ENCODE measurements at places on chromosomes 3 and 15.

DNA sequence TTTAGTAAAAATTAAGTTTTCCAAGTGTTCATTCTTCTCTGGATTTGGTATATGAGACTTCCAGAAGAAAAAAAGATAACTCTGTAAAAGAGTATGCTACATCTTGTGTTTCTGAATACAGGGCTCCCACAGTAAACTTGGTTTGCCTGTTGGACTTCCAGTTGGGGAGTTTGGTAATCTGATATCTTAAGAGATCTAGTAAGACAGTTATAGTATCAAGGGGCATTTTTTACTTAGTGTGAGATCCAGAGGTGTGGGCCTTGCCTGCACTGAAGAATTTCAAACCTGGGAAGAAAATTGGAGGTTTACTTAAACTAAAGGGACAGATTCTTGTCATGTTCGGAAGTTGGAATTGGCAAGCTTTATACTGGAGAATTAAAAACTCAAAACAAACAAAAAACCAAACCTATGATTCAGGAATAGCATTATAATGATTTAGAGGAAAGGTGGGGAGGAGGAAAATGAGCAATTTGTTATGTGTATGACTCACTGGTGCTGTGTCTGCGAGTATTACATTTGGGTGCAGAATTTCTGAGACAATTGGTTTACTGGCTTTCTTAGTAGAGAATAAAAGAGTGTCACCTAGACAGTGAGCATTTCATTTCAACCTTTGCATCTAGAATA, 58.9 kb upstream of the ULK4 start:
- DNase-seq: peak; percentile 88

- DNase-seq: no peak
Observed at GRCh38 chr3:30733209-30733608, 126.8 kb downstream of the TGFBR2 start.

- DNase-seq: no peak
Observed at GRCh38 chr3:126480206-126480605, 4.5 kb upstream of the ZXDC start.

DNA sequence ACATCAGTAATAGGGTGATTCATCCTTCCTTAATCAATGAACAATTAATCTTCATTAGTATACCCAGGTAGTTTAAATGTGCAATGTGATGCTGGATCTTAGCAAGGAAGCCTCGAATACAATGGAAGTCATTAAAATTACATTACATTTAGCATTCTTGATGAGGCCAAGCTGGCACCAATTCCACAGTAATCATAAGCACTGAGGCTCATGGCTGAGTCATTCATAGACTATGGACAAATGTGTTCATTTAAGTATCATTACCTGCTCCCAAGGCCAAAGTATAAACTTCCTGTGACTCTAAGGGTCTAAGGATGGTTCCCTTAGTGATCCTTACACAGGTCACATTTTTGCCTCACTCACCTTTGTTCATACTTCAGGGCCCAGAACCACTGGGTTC, 266.4 kb upstream of the CDIN1 start:
- peak; percentile 89 for DNase-seq

DNA sequence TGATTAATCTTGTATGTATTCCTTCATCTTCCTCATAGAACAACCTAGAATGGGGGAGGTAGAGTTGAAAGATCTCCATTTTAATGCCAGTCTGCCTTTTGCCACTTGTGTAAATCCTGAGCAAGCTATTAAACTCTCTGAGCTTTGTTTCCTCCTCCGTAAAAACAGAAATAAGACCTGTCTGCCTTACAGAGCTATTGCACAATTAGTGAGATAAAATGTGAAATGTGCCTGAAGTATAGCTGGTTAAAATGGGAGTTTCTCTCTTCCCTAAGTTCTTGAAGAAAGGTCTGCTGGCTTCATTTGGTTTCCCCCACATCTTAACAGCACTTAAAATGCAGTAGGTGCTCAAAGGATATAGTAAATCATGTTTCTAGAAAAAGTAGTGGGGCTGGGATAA, 19.0 kb downstream of the ALDH1A2 start:
- DNase-seq: no peak

- DNase-seq: no peak
Observed at GRCh38 chr3:181609030-181609767, 102.5 kb upstream of the SOX2 start.

GRCh38 chr3:30795176-30795575, 99.3 kb downstream of the GADL1 start:
- no peak for DNase-seq

- DNase-seq: peak; percentile 48
Observed at GRCh38 chr15:25416693-25417092, 22.1 kb downstream of the UBE3A start.

DNA sequence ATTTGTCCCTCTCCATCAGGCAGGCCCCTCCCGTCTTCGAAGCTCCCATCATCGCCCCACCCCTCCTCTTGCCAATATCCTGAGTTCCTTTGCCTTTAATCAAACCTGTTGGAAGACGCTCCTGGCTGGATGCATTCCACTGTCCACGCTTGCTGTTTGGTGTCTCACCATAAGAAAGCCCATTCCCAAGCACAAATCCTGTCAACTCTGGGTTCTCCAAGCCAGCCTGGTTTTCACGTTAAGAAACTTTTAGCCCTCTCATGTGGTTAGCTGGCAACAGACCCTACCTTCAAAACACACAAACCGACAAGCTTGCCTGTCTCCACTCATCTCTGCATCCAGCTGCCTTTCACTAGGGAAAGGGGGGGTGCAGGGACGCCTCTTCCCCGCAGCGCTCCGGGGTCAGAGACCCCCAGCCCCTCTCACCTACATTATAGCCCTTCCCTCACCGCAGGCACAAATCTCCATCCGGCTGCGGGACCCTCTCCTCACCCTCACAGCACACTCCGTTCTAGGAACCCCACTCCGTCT, 1.1 kb downstream of the GORASP1 start:
- peak; percentile 36 for DNase-seq

DNA sequence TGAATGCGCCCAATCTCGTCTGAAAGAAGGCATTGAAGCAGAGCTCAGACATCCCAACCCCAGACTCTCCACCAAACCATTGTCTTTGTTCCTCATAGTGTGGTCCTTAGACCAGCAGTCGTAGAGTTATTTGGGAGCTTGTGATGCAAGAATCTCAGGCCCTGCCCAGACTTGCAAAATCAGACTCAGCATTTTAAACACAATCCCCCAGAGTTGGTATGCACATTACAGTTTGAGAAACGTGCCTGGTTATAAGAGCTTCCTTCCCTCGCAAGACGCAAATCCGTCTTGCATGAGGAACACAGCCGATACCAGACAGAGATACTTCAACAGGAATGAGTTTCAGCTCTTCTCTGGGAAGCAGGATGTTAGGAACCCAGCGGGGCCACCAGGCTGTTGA, 38.9 kb upstream of the IREB2 start:
- DNase-seq: no peak

DNA sequence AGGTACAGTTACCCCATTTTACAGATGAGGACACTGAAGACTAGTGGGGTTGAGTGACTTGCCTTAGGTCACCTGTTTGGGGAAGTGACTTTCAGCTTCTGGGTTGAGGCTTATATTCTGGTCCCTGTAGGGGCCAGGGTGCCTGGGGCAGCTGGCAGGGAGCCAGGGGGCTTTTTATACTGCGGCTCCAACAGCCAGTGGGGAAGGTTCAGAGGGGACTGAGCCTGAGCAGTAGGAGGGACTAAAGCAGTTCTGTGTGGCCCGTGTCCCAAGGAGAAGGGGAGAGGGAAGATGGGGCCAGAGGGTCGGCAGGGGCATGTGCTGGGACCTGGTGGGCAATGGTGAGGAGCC, 37.7 kb downstream of the SLC6A6 start:
- no peak for DNase-seq

GRCh38 chr15:79376383-79376782, 55.8 kb upstream of the MINAR1 start:
- no peak for DNase-seq

DNA sequence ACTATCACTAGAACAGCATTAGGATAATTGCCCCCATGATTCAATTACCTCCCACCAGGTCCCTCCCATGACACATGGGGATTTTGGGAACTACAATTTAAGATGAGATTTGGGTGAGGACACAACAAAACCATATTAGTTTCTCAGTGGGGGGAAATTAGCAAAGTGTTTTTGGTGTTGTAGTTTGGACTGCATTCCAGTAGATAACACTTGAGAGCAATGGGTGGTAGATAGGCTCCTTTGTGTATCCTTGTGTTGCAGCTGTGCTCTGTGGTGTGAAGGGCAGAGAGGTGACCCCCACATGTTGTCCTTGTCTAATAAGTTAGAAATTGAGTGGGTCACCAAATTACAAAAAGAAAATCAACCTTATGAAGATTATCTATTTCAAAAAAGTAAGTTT, 223.8 kb downstream of the SATB1 start:
- DNase-seq: no peak

DNA sequence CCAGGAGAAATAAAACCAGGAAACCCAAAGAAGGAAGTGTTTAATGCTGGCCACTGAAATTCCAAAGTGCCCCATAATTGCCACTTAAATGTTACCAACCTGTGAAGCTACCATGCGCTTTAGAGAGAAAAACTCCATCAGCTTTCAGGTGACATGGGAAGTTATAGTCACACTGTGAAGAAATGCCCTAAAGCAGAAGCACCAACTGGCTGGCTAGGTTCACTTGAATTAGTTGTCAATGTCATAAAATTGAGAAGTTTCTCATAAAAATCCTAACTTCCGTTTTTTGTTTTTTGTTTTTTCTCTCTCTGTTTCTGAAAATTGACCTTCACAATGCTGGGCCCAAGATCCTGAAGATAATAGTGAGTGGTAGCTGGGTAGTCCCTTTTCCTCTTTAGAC, 167.9 kb upstream of the CTNNB1 start:
- DNase-seq: no peak

DNA sequence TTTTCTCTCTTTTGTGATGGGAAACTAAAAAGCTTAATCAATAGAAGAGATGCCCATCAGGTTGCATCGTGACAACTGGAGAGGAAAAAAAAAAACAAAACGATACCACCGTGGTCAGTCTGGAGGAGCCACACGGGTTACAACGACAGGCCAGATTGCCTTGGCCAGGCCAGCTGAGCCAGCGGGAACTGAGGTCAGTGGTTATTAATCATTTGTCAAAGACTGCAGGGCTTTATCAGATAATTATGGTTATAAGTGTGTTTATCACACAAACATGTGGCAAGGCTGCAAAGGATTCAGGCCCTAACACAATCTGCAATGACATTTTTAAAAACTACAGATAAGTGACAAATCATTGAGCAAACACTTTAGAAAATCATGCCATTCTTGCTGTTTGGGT, 135.0 kb upstream of the FAM3D start:
- no peak for DNase-seq

GRCh38 chr3:149417174-149417573, 39.7 kb upstream of the TM4SF1 start:
- DNase-seq: no peak

GRCh38 chr3:37935290-37935668, 55.3 kb upstream of the VILL start:
- peak; percentile 47 for DNase-seq

DNA sequence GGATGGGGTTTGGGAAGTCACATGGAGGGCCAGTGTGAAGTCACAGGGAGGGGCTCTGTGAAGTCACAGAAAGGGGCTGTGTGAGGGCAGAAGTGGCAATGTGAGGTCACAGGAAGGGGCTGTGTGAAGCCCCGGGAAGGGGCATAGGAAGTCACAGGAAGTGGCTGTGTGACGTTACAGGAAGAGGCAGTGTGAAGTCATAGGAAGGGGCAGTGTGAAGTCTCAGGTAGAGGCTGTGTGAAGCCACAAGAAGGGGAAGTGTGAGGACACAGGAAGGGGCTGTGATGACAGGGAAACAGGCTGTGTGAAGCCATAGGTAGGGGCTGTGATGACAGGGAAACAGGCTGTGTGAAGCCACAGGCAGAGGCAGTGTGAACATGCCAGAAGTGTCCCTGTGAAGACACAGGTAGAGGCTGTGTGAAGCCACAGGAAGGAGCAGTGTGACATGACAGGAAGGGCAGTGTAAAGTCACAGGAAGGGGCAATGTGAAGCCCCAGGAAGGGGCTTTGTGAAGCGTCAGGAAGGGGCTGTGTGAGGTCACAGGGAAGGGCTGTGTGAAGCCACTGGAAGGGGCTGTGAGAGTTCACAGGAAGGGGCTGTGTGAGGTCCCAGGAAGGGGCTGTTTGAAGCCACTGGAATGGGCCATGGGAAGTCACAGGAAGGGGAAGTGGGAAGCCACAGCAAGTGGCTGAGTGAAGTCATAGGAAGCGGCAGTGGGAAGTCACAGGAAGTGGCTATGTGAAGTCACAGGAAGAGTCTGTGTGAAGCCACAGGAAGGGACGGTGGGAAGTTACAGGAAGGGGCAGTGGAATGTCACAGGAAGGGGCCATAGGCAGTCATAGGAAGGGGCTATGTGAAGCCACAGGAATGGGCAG, 37.1 kb downstream of the GASK1A start:
- no peak for DNase-seq

DNA sequence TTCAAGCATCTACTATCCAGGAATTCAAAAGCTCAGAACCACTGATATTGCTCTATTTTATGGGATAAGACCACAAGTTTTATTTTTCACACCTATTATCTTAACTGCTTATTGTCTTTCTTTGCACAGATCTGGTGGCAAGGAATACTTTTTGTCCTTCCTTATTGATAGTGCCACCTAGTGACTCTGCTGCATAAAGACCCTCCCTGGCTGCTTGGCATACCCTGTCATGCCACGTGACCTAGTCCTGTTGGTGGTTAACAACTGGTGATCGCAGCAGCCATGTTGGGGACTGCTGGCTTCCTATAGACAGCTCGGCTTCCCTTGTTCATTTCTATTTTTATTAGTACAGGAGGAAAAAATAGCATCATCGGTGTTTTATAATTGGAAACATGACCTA, 236.3 kb downstream of the MEX3B start:
- peak; percentile 27 for DNase-seq

DNA sequence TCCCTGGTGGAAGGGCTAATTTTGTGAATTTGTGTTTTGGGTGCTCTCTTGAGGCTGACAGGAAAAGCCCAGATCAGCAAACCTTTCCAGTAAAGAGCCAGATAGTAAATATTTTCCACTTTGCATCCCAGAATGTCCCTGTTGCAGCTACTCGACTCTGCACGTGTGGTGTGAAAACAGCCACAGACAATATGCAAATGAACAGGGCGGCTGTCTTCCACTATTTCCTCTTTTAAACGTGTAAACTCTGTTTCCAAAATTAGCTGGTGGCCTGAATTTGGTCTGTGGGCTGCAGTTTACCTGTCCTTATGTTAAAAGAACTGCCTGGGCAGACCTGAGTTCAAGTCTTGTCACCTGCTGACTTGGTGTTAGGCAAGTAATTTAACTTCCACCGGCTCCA, 202.7 kb downstream of the EDEM1 start:
- no peak for DNase-seq

DNA sequence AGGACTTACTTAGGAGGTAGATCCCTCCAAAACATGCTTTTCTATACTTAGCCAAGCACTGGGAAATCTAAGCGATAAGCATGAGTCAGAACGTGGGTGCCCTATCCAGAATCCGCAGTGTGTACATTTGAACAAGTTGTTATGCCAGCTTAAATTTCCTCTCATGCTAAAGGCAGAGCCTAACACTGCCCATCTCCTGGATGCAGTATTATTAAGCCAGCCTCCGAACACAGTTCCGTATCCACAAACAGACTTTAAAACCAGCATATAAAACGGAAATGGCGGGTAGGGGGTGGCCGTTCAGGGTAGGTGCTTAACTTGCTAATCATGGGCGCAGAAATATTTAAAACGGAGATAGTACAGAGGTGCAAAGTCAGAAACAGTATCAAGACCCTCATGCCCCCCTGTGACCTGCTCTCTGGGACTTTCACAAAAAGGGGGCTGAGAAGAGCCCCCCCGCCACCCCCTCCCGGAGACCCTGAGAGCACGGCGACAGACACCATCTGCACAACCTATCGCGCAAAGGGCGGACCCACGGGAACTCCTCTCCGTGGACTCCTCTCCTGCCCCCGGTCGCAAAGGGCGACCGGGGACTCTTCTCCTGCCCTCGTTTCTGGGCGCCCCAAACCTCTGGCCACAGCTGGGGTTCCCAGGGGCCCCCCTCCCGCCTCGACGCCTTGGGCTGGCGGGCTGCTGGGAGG, 889 bp upstream of the LRRIQ4 start:
- peak; percentile 36 for DNase-seq

Measured in dermis blood vessel endothelial cell (primary cell).